ENCODE measurements at places on chromosomes 12 and 14. TPM values are rescaled to one million over a fixed set of nuclear protein-coding genes. Genes with fewer than 3 reads are reported as not detected.

PZP gene
- 0.20 TPM for total RNA-seq

HCAR1 gene
- total RNA-seq = 0.13 TPM

EPYC gene
- not detected for total RNA-seq

EIF2S1 gene
- 228 TPM for total RNA-seq

CCNT1 gene
- total RNA-seq = 12.5 TPM

PLD4 gene
- not detected for total RNA-seq

SMCO2 gene
- not detected for total RNA-seq

MYH6 gene
- 0.05 TPM for total RNA-seq

PTPRO gene
- 0.10 TPM for total RNA-seq

LIN7A gene
- total RNA-seq = 0.07 TPM

OTUB2 gene
- total RNA-seq = 2.6 TPM

RASAL1 gene
- not detected for total RNA-seq

POTEG gene
- not detected for total RNA-seq

ARHGEF25 gene
- 0.07 TPM for total RNA-seq

Data from mammary microvascular endothelial cell (primary cell).